ENCODE measurements at places on chromosomes 11 and 22.
A peak's percentile ranks its signal among the peaks of the same experiment; 100 is the strongest.

GRCh38 chr11:58923300-58923788 lies 15.9 kb upstream of the GLYATL1 start:
- DNase-seq: no peak

GRCh38 chr11:66081505-66081904 lies 11.4 kb downstream of the PACS1 start:
- DNase-seq: peak; percentile 56

- no peak for DNase-seq
Observed at GRCh38 chr11:6385046-6385777, 5.1 kb upstream of the SMPD1 start.

- no peak for DNase-seq
Observed at GRCh38 chr11:2752923-2753322, 53.1 kb upstream of the KCNQ1OT1 start.

DNA sequence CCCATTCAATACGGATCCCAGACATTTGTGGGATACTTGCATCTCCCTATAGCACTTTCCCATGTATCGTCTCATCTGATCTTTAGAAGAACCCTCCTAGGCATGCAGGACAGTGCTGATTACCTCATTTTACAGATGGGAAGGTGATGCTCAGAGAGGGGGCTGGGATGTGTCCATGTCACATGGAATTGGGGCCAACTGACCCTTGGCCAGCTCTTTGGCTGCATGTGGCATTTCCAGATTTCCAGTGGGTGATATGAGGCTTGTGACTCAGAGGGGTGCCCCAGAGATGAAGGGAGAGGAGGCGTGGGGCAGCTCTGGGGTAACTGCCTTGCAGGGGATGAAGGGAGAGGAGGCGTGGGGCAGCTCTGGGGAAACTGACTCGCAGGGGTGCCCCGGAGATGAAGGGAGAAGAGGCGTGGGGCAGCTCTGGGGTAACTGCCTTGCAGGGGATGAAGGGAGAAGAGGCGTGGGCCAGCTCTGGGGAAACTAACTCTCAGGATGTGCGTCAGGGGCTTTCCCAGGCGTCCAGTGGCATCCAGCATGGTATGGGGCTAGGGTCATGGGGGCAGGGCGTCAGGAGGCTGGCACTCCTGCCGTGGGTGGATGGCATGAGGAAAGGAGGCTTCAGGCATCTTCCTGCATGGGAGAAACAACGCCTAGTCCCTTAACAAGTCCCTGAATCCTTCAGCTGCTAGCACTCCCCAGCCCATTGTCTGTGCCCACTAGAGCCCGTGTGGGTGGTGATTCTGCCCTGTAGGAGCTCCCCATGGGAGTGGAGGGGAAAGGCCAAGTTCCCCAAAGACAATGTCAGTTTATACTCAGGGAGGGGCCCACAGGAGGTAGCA lies 11.9 kb upstream of the CERK start:
- DNase-seq: no peak

GRCh38 chr11:134228625-134229024 lies 4.2 kb downstream of the VPS26B start:
- peak; percentile 8 for DNase-seq

DNA sequence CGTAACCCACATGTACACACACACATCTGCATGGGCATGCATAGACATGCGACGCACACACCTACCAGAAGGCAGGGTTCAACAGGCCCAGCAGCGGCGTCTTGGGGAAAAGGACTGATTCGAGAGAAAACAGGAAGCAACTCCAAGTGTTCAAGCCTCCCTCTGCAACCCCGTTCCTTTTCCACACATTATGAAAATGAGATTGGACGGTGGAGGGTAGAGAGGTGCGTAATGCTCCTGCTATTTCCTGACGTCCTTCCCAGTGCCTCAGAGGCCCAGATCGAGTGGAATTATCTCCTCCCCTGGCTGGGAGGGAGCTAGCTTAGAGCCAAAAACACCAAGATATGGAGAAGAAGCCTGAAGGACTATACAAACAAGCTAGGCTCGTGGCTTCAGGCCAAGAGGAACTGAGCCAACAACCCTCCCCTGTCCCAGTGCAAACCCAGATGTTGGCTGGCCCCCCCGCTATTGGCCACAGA lies 289.2 kb downstream of the MN1 start:
- no peak for DNase-seq

- DNase-seq: no peak
Observed at GRCh38 chr11:63997104-63997700, 11.0 kb downstream of the OTUB1 start.

GRCh38 chr11:42840176-42840829 lies 471.5 kb upstream of the API5 start:
- DNase-seq: no peak

GRCh38 chr11:94857337-94857736 lies 89.2 kb downstream of the AMOTL1 start:
- no peak for DNase-seq

DNA sequence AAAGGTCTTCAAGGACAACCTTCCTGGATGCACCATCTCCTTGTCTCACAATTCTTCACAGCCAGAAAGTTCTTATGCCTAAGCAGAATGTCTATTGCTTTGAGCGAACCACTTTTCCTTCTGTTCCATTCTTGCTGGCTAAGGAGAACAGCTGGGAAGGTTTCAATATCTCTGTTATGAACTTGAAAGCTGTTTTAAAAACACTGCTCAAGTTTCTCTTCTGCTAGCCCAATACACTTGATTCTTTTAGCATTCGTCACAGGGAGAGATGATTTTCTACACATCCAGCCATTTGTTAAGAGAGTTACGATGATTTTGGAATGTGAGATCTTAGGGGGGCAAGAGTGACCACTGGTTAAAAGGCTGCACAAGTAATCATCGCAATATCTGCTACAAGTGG lies 249.3 kb downstream of the KIRREL3 start:
- no peak for DNase-seq

GRCh38 chr22:47657224-47657623 lies 894.8 kb downstream of the TBC1D22A start:
- no peak for DNase-seq

DNA sequence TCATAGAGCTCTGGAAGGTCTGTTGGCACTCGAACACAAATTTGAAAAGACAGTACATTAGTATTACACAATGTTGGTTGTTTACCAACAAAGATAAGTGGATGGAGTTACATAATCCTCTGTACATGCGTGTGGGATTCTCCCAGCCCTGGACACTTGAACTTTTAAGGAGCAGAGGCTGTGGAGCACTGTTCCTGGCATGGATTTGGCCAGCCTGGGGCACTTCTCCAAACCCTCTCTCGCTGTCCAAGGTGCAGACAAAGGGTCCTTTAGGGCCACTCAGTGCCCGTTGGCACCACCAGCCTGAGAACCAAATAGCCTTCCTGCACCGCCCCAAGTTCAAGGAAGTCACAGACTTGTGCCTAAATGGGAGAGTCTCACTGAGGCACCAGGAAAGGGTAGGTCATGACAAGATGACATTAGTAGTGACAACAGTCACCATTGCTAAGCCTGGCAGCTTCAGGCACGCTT lies 1.6 kb upstream of the ANO1 start:
- DNase-seq: no peak

GRCh38 chr11:2482204-2482603 lies 37.4 kb downstream of the KCNQ1 start:
- no peak for DNase-seq

- no peak for DNase-seq
Observed at GRCh38 chr22:44019846-44020245, 4.3 kb upstream of the PARVB start.

DNA sequence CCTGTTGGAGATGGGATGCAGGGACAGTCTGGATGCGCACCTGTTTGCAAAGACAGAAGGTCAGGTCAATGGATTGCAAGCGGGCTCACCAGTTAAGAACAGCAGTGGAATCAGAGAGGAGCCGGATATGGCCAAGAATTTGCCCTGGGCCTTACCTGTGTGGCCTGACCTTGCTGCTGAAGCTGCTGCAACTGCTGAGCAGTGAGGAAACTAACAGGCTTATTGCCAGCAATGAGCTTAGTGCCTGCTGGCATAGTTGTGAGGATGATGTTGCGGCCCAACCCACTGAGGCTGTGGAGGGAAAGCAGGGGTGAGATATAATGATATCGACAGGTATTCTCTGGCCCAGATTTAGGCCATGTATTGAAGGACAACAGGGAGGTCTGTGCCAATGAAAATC lies 30.6 kb downstream of the NFRKB start:
- DNase-seq: no peak

GRCh38 chr11:125724125-125724524 lies 22.0 kb upstream of the PATE1 start:
- no peak for DNase-seq

DNA sequence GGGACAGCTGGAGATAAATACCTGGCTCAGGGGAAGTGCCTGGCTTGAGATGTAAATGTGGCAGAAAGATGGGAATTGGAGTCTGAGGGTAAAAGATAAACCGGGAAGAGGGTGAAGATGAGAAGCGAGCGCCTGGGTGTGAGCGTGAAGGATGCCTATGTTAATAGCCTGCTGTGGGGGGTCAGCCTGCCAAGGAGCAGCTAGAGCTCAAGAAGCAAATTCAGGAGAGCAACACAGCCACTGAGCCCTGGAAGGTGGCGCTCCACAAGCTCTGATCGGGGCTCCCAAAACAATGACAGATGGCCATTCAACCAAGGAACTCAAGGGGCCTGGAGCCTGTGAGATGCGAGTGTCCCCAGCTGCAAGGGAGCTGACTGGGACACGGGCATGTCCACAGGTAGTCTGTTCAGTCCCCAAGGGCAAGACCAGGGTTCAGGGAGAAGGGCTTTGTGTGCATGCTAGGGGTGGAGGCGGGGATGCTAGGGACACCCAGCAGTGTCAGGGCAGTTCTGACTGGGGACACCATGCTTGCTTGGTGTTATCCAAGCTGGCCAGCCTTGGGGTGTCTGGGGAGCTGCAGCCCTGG lies 2.8 kb downstream of the GSC2 start:
- DNase-seq: no peak

GRCh38 chr11:134691985-134692384 lies 279.9 kb upstream of the B3GAT1 start:
- no peak for DNase-seq

DNA sequence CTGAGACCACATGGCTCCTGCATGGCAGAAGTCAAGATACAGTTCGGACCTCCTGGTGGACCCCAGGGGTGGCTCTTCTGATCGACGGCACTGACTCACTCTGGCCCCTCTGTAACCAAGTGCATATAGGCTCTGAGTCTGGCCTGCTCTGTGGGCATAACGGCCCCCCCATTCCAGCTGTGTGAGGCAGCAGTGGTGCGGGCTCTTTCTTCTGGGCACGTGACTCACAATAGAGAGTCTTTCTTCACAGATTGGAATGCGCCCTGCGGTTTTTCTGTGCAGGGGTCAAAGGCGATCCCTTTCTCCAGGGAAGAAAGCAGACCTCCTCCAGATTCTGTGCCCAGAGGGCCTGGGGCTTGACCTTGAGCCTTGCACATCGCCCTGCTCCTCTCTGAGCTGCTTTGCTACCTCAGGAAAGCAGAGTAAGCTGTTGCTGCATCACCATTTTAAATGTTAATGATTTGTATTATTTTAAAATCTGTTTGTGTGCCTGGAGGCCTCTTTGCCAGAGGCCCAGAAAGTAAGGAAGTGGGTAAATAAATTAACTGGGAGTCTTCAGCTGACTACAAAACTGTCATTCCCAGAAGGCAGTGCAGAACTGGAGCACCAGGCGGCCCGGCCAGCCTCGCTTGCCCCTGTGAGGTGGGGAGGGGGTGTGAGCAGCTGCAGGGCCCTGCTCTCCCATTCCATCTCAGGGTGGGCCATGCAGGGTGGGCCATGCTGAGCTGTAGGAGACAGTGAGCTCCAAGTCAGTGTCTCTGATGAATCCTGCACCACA lies 199.0 kb downstream of the GRIK4 start:
- DNase-seq: no peak

DNA sequence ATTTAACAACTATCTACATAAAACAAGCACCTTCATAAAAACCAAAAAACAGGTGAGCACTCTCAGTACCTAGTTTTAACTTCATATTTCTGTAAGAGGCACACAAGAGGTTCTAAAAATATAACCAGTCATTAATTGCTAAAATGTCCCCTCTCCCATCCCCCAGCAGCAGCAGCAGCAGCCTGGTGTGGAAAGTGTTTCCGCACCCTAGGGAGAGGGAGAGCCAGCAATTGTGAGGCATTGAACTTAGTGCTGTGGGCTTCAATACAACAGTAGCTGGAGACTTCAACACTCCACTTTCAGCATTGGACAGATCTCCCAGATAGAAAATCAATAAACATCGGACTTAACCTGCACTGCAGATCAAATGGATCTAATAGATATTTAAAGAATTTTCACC lies 1158.5 kb downstream of the JRKL start:
- DNase-seq: no peak

DNA sequence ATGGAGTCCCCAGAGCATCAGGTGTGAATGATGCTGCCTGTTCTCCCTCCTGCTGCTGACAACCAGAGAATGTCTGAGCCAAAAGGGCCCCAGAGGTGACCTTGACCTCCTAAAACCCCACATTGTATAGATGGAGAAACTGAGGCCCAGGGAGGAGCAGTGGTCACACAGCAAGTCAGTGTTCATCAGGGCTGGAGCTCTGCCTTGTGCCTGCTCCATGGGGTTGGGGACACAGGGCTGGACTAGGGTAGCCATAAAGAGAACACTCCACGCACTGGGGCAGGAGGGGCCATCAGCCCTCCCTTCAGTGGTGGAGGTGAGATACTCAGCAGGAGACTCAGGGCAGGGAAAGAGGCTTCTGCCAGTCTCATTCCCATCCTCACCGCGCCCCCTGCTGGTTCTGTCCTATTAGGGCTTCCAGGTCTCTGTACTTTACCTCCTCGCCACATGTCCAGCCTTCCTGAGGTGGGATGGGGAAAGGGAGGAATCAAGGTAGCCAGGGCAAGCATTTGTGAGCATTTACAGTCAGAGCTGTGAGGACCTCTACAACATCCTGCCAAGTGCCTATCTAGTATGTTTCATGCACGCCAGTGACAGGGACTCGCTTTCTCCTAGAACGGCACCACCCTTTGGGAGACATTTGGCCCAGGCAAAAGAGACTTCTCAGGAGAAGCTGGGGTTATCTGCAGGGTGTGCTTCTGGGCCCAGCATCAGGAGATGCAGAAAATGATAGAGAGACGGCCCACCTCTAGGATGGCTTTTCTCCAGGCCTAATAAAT lies 43.2 kb downstream of the NEU3 start:
- peak; percentile 31 for DNase-seq

GRCh38 chr11:93326681-93327080 lies 3.9 kb upstream of the DEUP1 start:
- DNase-seq: no peak

DNA sequence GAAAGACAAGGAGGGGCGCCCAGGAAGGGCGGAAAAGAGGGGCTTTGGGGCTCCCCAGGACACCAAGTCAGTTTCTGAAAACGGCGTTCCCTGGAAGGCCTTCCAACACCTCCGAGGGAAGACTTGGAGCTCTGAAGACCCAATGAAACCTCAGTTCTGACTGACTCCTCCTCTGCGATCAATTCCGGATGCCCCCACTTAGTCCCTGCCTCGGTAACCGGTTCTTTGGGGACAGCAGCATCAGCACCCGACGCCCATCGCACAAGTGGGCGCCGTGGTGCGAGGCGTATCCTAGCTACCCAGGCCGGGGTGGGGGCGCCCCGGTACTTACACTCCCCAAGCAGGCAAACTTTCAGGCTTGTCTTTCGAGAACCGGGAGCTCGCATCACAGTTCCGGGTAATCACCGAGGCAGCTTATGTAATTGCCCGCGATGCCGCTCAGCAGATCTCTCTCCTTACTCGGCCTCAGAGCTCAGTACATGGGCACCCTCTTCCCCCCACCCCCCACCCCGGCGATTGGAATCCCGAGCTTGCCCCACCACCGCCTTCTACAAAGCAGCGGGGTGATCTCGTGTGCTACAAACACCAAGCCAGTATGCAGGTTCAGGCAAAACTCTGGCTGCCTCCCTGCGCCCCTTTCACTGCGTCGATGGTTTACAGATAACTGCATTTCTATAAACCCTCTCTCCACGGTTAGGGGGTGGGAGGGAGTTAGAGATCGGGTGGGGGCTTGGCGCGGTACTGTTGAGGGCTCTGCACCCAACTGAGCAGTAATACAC lies 2.0 kb downstream of the TENM4 start:
- DNase-seq: no peak
